ENCODE measurements at places on chromosomes 6 and 20.

GRCh38 chr6:87944541-87944954, 103.1 kb upstream of the SPACA1 start:
- DNase-seq, result no peak

GRCh38 chr6:125640441-125641150, 108.8 kb upstream of the HEY2 start:
- DNase-seq, result no peak

DNA sequence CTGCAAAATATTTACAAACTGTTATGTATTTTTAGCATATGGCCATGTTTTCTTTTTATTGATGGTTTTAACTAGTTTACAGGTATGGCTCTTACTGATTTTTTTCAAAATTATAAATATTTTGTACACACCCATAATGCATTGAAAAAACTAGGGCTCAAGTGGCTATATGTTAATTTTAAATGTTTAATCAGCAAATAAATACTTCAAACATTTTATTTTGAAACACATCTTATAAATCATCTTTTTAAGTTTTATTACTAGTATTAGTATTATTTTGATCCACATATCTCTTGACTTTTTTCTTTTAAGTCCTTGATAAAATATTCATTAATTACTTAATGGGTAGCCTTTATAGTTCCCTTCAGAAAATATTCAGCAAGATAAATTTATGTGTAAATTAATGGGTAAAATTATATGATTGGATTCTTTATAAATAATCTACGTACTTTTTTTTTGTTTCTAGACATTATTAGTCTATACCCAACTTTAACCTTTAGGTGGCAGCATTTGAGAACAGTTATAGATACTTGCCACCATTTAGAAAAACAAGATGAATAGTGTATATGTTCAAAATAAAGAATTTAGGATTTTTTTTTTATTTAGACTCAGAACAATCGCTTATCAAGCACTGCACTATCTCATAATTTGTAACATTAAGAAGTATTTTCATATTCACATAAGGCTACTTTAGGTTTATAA, 241.9 kb downstream of the ADGRB3 start:
- no peak for DNase-seq

GRCh38 chr20:47233333-47234188, 122.9 kb downstream of the ZMYND8 start:
- no peak for DNase-seq

- no peak for DNase-seq
Measured at GRCh38 chr6:134948691-134949090, 1.2 kb downstream of the ALDH8A1 start.

Measured in CD4-positive, alpha-beta T cell treated with Interleukin-17A for 4 hours (primary cell).